ENCODE measurements at places on chromosomes 1 and 21.

DNA sequence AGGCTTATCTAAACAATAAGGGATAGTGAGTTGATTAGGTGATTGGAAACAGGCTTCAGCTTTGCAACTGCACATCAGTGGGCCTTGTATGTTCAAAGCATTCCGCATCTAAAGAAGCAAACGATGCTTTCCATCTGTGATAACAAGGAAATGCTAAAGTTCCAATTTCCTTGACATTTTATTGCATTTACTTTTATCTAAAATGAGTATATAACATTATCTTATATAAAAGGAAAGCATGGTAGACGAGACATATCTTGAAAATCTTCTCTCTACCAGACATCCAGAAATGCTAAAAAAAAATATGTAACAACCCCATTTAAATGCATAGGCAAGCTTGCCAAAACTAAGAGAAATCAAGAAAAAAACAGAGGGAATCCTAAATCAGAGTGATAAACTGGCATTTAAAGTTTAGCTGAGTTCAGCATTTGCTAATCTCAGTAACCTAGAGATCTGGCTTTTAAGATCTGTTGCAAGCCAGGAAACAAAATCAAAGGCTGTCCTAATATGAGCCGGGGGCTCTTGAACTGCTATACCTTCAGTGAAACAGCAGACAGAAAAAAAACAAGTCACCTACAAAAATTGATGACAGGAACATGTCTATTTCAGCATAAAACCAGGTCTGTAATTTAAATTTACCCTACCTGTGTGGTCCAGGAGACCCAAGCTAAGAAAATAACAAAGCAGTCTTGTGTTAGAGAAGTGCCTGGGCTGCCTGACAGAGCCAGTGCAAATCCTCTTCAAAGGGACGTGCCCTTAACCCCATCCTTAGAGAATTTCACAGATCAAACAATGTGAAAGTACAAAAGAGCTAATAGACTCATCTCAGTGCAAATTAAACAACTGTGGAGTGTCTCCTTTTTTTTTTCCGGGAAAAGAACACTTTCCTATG lies 3.1 kb upstream of the RGS13 start:
- DNase-seq, result no peak

DNA sequence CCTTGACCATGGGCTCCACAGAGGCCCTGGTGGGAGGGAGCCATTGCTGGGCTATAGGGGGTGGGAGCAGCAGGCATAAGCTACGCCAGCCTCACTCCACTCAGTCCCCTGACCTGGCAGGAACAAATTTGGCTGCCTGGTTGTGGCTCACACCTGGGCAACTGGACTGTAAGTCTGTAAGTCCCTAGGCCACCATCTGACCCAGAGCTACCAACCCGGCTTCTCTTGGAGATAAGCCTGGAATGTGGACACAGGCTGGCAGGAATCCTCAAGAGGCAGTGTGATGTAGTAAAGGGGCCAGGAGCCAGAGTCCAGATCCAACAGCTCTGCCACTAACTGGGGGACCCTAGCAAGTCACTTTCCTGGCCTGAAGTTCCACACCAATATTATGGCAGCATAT lies 11.4 kb downstream of the NCF2 start:
- no peak for DNase-seq

GRCh38 chr1:22828484-22829308 lies 118.1 kb downstream of the EPHB2 start:
- DNase-seq, result no peak

DNA sequence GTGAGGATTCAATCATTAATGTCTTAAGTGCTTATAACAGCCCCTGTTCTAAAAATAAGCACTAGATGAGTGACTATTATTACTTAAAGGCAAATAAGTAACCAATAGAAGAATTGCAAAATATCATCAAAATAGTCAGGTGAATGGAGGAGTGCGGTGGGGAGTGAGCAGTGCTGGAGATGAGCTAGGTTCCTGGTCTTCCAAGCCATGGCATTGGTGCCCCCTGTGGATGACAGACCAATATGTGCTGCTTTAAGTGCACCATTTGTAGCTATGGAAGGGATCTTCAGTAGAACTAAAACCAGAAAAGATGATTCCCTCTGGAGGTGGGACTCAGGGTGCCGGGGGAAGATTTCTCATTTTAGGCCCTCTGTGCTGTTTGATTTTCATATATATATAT lies 46.1 kb upstream of the SLC30A1 start:
- DNase-seq, result peak; percentile 57

- no peak for DNase-seq
Observed at GRCh38 chr1:41473738-41474362, 10.6 kb downstream of the EDN2 start.

- no peak for DNase-seq
Observed at GRCh38 chr1:50955116-50955515, 5.0 kb downstream of the FAF1 start.

GRCh38 chr1:205301842-205302588 lies 19.5 kb downstream of the NUAK2 start:
- no peak for DNase-seq

- no peak for DNase-seq
Observed at GRCh38 chr1:95364546-95364945, 130.5 kb downstream of the RWDD3 start.

GRCh38 chr21:31914472-31914871 lies 41.7 kb downstream of the HUNK start:
- DNase-seq, result no peak

- DNase-seq, result no peak
Observed at GRCh38 chr1:67616394-67616985, 68.5 kb upstream of the GADD45A start.

DNA sequence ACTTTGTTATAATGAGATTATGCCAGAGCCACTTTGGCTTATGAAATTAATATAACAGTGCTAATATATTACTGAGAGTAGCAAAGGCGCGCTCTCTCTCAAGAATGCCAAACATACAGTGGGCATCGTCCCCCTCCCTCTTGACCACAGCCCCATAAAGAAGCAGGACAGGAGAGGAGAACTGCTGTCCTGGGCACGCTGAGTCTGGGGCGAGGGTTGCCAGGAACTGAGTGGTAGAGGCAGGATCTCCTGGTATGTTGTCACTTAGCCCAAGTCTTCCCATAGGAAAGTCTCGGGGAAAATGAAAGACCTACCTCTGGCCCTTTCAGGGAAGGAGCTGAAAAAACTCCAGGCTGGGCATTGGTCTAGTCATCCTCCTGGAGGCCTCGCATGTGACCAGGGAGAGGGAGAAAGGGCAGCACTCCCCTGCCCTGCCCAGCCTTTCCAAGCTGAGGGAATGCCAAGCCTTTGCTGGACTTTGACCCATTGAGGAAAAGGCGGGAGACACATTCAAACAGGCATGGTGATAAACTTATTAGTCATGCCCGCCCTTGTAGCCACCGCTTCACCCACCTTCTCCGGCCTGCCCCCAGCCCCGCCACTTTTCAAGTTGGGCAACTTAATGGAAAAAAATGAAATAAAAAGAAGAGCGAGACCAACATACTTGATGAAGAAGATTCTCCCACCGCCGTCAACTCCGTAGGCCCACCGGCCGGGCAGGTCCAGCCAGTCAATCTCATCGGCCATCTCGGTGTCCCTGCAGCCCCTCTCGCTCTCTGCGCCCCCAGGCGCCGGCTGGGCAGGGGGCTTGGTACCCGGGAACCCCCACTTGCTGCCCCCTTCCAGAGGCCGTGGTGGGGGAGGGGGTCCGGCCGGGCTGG lies 17.4 kb upstream of the PLEKHA6 start:
- DNase-seq, result no peak

GRCh38 chr1:208405014-208405413 lies 160.8 kb upstream of the PLXNA2 start:
- DNase-seq, result no peak

GRCh38 chr21:31338908-31339368 lies 5.1 kb downstream of the TIAM1 start:
- no peak for DNase-seq

DNA sequence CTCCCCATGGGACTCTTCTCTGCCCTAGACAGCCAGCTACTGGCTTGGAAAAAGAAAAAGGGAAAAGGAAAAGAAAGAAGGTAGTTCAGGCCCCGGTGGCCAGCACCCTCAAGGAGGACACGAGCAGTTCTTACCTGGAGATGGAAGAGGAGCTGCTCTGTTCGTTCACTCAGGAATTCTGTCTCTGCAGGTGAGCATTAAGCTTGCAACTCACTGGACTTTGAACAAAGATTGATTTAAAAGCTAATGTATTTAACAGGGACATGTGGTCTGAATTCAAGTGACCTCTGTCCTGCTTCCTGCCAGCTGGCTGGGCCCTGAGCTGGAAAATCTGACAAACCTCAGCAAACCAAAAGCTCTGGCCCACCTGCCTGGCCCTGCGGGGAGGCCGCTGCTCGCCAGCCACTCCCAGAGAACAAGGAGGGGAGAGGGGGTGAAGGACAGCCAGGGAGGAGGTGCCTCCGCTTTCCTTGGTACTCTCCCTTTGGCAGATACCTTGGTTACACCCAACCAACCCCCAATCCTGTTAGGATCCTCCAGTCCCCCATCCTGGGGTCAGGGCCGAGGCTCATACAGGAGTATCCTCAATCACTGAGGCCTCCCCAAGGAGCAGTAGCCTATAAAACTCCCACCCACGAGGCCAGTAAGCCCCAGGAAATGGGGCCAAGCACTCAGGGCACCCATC lies at the start of gene PDZK1:
PDZK1 (minus strand) TSS at position 186 of the 685 bp plus-strand sequence. CDS start 19,347 bp downstream, outside the sequence.
- DNase-seq, result no peak

DNA sequence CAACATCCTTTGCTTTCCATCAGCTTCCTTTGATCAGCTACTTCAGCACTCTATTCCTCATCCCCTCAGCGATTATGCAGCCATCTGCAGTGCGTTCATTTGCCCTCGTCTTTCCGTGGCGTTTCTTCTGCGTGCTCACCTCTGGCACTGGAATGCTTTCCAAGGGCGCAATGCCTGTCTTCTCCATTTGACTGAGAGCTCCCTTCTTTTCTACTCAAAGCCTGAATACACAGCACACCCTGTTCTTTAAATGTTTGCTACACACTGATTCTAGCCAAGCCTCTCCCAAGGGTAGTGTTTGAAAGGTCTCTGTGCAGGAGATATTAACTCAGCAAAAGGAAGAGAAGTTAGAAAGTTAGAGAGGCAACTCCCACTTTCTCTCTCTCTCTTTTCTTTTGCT lies 22.6 kb downstream of the C1orf116 start:
- DNase-seq, result no peak

DNA sequence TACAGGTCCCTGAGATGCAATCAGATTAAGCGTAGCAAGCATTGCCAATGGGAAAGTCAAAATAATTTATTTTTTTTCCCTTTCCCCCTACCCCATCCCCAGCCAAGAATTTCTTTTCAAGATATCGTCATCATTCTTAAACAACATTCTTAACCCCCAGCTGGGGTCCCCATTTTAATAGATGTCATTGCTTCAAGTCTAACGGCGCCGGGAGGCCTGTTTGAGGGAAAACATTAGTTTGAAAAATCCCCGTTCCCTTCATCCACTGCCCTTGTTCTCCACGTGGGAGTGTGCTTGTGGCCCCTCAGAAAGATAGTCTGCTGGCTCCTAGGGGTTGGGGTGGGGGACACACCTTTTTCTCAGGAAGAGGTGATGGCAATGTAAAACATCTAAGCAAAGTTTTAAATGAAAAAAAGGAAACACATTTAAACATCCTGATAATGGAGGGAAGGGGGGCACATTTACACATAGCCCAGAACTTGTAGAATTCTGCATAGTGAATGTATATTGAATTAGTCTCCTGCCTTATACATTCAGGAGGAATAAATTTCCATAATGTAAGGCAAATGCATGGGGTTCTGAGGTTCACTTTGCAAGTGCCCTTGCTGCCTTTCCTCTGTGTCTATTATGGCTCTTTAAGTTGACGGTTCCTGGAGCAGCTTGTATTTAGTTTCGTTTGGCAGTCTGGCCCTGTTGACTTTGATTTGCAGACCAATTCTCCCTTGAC lies 6.8 kb downstream of the TRNP1 start:
- DNase-seq, result no peak

- no peak for DNase-seq
Observed at GRCh38 chr1:194117582-194117981, 931.2 kb upstream of the B3GALT2 start.

DNA sequence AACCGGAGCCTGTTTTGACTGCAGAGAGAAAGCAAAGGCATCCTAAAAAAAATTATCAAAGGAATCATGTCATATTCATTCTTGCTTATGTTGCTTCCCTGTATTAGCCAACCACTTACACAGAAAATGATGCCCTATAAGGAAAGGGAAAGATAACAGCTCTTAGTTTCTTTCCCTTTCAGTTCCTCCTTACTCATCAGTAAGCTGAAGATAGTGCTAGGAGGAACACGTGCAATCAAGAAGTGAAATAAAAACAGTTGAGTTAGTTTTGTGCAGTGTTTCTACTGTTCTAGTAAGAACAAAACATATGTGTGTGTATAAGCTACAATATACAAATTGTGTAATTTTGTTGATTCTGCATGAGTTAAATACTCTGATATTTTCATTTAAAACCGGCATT lies 45.3 kb upstream of the MTF2 start:
- no peak for DNase-seq

DNA sequence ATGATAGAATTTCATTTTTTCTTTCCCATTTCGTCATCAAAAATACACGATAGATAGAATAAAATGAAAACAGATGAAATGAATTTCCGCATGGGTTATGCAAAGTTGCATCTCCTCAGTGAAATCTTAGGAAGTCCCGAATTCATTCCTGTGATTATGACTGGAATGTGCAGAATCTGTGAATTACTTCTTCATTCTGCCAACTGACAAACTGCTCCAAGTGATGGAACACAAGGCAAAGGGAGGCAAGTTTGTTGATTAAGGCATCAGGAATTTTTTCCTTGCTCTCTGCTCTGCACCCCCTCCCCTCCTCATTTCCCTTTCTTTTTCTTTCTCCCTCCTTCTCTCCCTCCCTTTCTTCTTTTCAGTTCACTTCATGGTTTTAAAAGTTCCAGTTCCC lies 37.0 kb upstream of the ADGRL4 start:
- DNase-seq, result no peak

DNA sequence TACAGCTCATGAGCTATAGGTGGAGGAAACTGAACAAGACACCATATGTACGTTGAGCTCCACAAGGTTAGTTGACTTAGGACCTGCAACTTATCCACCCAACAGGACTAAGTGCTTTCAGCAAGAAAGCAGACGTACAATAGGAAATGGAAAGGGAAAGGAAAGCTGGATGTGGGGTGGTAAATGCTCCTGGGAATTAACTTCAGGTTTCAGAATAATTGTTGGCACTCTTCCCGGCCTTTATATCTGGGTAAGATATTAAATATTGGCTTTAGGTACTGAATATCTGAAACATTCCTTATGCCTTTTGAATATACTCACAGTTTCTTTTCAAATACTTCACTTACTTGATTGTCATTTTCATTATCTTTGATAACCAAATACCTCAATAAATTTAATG lies 36.3 kb downstream of the GLMN start:
- no peak for DNase-seq

- DNase-seq, result no peak
Observed at GRCh38 chr1:59346429-59346828, 49.5 kb downstream of the FGGY start.

- peak; percentile 71 for DNase-seq
Observed at GRCh38 chr21:33196941-33197374, 32.8 kb upstream of the IFNAR2 start.

GRCh38 chr1:115648717-115649691 lies 7.2 kb downstream of the VANGL1 start:
- DNase-seq, result peak; percentile 41

GRCh38 chr1:79259390-79260336 lies 253.1 kb upstream of the ADGRL4 start:
- no peak for DNase-seq

- DNase-seq, result no peak
Observed at GRCh38 chr1:6239950-6240768, 3.8 kb upstream of the HES3 start.

All from activated CD8-positive, alpha-beta T cell treated with anti-CD3 and anti-CD28 coated beads, Interleukin-2, amount 10 ng/mL, durations not matched to agents 7 days and 5 days (primary cell).